ENCODE measurements at places on chromosomes 3 and 15.

DNA sequence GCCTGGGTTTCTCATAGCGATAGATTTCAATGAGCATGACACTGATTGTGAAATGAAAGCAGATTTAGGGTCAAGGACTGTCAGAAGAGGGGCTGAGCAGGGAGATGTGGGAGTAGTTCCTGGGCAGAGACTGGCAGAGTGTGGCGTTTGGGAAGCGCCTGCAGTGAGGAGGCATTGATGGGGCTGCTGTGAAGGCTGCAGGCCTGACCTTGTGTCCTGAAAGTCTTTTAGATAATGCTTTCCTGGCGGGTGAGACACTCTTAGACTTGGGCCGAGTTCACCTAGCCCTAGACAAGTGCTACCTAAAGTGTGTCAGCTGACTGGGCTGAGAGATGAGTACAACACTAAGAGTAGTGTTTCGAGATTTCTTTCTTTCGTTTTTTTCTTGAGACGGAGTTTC is 20.7 kb downstream of the USP13 start:
- DNase-seq = no peak

GRCh38 chr3:115503394-115503793 is 119.9 kb upstream of the GAP43 start:
- no peak for DNase-seq

DNA sequence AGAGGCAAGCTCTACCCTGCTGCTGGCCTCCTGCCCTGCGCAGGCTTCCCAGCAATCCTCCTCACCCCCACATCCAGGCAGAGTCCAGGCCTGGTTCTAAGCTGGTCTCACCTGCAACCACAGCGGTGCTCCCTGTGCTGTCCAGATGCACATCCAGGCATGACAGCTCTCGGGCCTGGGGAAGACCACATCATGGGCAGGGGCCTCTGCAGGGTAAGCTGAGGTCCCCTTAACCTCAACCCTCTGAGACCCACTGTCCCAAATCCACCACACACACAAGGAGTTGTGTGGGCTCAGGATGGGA is 10.8 kb downstream of the PLA2G4D start:
- no peak for DNase-seq

DNA sequence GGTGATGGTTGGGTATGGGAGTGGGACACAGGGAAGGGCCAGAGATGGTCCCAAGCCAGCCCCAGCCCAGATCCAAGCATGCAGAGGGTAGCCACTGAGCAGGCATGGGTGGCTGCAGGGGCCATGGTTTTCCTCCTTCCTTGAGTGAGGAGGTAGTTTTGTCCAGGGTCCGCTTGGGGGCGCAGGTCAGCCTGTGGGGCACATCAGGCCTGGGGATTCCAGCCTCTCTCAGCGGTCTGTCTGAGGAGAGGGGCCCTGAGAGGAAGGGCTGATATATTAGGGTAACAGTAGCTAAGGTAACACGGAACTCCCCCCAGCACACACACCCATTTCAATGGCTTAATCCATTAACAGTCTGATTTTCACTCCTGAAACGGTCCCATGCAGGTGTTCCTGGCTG is 22.7 kb upstream of the LCTL start:
- no peak for DNase-seq

GRCh38 chr15:25683911-25684310 is 179.2 kb downstream of the ATP10A start:
- no peak for DNase-seq

DNA sequence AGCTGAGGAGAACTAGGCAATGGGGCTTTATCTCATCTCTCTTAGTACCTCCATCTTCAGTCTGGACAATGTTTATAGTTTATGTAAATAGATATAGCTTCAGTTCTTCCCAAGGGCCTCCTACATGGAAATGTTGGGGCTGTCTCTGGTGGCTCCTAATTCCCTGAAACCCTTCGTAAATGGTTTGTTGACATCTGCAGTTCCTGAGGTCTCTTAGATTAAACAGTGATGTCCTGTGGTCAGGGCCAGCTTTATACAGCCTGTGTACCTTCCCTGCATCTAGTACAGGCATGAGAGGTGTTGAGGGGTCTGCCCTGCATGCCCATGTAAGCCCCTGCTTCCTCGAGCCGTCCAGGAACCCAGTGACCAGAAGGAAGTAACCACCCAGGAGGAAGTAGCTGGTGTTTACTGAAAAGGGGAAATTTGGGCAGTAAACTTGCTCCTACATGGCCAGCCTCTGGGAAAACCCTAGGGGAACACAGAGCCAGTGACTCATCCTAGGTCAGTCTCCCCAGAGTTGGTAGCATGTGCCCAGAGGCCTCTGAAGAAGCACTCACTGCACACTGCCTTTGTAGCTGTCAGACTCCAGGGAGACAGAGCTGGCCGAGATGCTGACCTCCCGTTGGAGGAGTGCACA is 4.7 kb upstream of the TBC1D2B start:
- DNase-seq = no peak

GRCh38 chr3:31696009-31696297 is 163.2 kb downstream of the STT3B start:
- DNase-seq = no peak

DNA sequence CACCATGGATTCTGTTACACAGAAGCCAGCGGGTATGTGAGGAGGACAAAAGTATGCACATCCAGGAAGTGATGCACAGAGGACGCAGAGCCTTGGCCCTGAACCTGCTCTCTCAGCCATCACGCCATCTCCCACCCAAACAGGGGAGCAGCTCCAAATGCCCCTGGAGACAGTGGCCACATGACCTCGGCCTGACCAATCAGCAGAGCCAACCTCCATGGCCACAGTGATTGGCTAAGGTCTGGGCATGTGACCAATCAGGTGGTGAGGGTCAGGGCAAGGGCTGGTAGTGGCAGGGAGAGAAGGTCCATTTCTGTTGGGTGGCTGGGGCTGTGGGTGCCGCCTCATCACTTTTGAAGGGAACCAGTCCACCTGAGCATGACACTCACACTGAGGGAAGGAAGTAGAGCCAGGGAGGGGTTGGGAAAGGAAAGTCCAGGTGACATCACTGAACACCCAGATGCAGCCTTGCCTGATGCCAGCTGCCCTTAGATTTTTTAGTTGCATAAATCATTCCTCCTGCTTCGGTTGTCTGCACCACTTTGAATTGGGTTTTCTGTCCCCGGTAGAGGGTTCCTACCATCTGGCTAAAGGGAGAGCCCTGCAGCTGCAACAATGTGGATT is 70.3 kb upstream of the IQSEC1 start:
- DNase-seq = no peak

DNA sequence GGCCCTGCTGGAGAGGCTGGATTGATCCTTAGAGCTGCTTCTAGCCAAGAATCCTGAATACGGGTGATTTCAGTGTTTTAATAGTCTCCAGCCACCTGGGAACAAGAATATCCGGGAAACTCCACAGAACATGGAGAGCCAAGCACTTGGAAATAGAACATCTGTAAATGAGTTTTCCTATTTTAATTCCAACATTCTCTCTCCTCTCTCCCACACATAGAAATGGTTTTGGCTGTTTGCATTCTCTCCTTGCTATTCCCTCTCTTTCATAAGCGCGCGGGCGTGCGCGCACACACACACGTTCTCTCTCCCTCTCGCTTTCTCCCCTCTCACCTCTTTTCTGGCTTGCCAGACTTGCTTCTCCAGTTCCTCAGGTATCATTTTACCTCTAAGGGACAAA is 50.6 kb downstream of the GADL1 start:
- DNase-seq = no peak

DNA sequence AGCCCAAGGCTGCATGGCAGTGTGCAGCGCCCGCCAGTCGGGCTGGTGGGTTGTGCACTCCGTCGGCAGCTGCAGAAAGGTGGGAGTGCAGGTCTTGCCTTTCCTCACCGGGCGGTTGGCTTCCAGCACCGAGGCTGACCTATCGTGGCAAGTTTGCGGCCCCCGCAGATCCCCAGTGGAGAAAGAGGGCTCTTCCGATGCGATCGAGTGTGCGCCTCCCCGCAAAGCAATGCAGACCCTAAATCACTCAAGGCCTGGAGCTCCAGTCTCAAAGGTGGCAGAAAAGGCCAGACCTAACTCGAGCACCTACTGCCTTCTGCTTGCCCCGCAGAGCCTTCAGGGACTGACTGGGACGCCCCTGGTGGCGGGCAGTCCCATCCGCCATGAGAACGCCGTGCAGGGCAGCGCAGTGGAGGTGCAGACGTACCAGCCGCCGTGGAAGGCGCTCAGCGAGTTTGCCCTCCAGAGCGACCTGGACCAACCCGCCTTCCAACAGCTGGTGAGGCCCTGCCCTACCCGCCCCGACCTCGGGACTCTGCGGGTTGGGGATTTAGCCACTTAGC is 4.3 kb downstream of the ISL2 start:
- no peak for DNase-seq

- no peak for DNase-seq
These were observed 872.3 kb downstream of the ROBO1 start for GRCh38 chr3:78895528-78895927.

- no peak for DNase-seq
These were observed 7.8 kb upstream of the KIF7 start for GRCh38 chr15:89662893-89663626.

- no peak for DNase-seq
These were observed 5.5 kb upstream of the TPRG1 start for GRCh38 chr3:189166321-189166720.

GRCh38 chr15:54298396-54298795 is 320.2 kb downstream of the UNC13C start:
- no peak for DNase-seq

GRCh38 chr3:133856316-133856715 is 39.4 kb downstream of the RAB6B start:
- no peak for DNase-seq

DNA sequence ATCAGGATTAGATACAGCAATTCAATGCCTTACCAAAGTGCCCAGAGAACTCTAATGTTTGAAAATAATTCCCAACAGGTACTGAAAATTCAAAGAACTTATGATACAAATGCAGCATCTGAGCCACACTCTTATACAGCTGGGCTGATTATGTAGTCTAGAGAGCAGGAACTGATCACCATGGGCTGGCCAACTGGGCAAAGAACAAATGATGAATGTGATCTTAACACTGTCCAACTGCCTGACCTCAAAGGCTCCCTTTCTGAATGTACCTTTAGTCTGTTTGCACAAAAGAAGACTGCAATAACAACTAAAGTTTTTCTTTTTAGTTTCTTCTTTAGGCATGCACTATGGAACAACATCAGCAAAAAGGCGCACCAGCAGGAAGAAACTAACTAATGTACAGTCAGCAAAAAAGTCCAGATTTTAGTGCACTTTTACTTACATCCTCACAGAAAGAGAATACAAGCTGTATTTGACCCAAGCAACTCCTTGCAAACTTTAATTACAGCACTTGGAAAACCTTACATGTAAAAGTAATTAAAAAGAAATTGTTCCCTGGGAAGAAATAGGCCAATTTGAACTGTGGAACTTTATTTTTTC is 1095.1 kb downstream of the IGSF11 start:
- DNase-seq = no peak

- DNase-seq = no peak
These were observed 228.0 kb upstream of the SLCO3A1 start for GRCh38 chr15:91625506-91625905.

DNA sequence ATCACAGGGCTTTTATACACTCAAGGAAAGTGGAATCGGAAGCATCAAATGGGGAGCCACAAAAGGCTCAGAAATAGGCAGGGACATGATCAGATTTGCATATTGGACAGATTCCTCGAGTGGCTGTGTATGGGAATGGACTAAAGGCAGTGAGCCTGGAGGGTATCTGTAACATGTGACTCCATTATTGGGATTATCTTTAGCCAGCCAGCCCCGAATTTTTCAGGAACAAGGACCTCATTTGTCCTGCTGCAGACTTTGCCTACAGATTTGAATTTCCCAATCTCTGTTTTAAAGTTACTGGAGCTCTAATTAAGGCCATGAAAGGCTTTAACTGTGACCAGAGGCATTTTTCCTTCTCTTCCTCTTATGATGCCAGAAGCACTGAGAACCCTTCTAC is 26.9 kb upstream of the EPHB1 start:
- DNase-seq = no peak

DNA sequence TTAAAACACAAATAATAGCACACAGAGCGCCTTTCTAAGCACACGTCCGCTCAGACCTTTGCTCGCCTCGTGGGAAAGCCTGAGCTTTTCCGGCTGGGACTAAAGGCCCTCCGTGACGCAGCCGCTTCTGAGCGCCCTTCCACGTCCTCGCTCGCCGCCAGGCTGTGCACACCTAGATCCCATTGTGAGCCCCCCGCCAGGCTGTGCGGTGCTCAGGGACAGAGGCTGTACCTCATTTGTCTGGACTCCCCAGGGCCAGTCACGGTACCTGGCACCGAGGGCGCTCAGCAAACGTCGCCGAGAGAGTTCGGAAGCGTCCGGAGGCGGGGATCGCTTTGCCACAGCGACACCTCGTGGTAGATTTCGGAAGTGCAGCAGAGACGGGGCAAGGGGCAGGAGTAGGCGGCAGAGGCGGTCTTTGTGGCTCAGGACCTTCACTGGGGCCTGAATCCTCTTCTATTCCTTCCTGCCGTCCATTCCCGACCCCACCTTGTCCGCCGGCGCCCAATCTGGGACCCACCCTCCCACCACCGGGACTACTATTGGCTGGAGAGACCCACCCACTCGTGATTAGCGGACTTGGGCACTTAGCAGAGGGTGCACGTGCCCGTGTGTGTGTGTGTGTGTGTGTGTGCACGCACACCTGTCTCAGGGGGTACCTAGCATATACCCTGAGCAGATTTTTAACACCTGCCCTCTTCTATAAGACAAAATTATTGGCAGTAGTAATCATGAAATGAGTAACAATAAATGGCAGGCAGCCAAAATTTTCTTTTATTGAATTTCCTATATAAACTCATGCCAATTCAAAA is 65.6 kb downstream of the RHCG start:
- peak; percentile 59 for DNase-seq

- DNase-seq = no peak
These were observed 507.7 kb downstream of the IGSF11 start for GRCh38 chr3:118526758-118527513.

DNA sequence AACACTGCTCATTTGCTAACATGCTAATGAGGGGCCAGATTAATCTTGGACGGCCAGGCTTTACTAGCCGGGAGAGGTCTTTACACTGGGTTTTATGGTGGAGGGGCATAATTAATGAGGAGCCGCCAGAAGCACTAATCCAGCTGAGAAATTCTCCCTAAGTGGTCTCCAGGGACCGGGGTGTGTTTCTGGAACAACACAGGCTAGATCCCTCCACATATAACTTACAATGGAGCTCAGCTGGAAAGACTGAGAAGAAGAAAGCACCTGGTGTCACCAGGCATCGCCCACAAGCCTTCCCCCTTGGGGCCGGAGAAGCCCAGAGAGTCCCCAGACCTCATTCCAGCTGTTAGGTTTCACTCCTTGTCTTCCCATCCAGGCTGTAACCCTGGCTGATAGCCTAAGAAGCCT is 127.5 kb downstream of the MEGF11 start:
- DNase-seq = no peak

- no peak for DNase-seq
These were observed 40.7 kb downstream of the RAB6B start for GRCh38 chr3:133855002-133855370.

- DNase-seq = no peak
These were observed 14.5 kb downstream of the LMCD1 start for GRCh38 chr3:8516047-8516661.

DNA sequence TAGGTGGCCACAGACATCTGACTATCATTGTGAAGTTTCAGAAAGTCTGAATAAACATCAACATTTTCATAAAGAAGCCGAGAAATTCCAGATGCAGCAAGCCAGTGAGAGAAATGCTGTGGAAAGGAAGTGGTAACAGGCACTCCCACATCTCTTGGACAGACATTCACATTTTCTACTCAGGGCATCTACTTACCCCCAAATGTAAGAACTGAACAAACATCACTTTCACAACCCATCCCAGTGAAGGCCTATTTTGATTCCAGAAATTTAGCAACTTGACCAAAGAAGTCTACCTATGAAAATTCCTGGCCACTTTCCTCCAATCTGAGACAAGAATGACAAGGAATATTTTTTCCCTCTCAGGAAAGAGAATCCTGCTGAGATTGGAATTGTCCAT is 224.8 kb upstream of the DCBLD2 start:
- DNase-seq = no peak

Data from right renal pelvis (tissue), 4 donors.